ENCODE measurements at places on chromosomes 6 and 20.

DNA sequence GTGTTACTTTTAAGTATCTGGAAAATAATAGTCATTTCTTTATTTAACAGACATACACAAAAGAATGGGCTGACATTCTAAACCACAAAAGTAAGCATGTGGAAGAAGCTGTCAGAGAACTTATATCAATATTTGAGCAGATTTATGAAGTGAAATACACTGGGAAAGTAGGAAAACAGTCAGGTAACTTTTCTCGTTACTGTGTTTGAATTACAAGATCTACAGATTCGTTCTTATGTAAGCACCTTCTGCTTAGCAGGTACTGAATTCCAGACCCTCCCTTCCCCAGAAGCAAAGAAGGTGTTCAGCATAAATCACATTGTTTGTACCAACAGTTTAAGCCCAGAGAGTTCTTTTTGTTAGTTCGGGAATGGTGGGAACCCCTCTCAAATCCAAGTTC, 88.0 kb downstream of the DNAH8 start:
- no peak for DNase-seq

DNA sequence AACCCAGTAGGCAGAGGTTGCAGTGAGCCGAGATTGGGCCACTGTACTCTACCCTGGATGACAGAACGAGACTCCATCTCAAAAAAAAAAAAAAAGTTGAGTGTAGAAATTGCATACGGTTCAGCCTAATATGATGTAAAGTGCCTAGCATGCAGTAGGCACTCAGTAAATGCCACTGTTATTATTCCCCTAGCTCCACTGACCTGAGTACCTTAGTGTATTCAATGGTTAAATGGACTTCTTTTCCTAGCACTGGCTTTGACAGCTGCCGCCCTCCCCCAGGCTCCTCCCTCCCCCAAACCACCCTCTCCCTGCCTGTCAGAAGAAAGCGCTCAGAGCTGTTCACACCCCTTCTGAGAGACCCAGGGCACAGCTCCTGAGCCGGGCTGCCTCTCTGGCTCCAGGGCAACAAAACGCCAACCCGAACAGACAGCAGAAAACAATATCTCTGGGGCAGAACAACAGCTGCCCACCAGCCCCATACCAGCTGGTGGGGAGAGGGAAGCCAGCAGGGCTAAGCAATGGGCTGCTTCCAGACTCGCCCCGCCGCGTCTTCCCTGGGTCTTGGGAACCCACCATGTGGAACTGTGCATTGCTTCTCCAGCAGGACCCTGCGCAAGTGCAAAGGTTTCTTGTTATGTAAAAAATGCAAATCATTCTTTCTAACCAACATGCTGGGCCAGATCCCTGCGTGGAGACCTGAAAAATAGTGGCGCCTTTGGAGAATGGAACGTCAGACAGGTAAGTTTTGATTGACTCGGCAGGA, 4.5 kb downstream of the CPNE5 start:
- no peak for DNase-seq

DNA sequence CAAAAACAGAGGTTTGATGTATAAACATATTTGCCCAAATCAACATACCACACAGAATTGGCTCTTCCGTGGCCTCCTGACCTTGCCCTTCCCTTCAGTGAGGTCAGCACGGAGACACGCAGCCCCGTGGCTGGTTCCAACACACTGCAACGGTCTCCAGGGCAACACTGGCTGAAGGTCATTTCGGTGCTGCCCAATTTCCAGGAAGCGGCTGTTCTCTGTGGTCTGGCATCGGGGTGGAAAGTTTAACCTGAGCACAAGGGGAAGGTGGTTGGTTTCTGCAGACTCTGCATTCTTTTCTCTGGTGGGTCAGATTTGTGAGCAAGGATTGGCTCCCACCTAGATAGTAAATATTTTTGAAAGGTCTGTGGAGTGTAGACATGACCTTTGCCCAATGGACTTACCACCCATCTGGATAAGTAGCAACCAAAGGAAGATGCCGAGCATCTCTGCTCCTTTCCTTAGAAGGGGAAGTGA, 177.6 kb upstream of the PHACTR1 start:
- DNase-seq = no peak

DNA sequence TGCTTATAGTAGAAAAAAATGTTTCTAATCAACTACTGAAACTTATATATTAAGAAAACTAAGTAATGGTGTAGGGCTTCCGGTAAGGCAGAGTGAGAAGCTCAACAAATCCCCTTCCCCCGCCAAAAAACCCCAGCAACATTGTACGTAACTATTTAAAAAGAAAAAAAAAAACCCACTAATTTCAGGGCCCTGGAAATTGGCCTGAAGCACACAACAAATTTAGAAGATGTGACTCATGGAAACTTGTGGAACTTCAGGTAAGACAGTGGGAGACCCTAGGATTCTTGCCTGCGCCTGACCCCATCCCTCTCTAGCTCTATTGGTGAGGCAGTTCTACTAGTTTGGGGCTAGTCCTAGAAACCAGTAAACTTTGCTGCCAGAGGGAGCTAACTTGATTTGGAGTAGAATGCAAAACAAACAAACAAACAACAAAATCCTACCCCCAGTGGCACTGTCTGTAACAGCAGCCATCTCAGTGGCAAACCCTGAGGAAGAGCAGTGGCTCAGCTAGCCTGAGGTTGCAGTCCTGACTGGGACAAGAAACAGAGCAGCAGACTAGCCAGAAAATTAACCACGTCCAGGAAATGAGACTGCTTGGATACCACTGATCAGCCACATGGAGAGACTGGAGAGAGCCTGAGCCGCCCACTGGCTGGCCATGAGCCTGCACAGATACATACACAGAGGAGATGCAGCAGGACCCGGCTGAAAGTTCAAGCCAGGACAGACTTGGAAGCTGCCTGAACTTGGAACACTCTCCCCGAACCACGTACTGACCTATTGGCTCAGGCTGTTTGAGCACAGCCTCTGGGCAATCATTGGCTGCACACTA, 135.1 kb downstream of the TBXT start:
- DNase-seq = no peak

GRCh38 chr20:50434321-50434652, 75.9 kb upstream of the PTPN1 start:
- no peak for DNase-seq

- peak; percentile 91 for DNase-seq
Observed at GRCh38 chr6:33905071-33905609, 101.3 kb upstream of the MLN start.

GRCh38 chr6:143822584-143823024, 20.5 kb upstream of the LTV1 start:
- DNase-seq = no peak

DNA sequence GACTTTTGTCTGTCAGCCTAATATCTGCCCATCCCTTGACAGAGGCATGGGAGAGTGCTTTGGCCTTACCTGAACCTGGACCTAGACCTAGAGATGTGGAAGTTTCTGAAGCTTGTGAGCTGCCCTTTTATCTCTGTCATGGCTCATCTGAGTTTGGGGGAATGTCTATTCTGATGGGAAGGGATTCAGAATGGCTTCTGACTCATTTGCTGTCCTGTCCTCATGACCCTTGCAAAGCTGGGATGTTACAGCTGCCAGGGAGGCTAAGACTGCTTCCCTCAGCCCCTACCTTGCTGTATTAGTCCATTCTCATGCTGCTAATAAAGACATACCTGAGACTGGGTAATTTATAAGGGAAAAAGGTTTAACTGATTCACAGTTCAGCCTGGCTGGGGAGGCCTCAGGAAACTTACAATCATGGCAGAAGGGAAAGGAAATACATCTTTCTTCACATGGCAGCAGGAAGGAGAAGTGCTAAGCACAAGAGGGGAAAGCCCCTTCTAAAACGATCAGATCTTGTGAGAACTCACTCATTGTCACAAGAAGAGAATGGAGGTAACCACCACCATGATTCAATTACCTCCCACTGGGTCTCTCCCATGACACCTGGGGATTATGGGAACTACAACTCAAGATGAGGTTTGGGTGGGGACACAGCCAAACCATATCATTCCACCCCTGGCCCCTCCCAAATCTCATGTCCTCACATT, 252.2 kb downstream of the ERMARD start:
- no peak for DNase-seq

DNA sequence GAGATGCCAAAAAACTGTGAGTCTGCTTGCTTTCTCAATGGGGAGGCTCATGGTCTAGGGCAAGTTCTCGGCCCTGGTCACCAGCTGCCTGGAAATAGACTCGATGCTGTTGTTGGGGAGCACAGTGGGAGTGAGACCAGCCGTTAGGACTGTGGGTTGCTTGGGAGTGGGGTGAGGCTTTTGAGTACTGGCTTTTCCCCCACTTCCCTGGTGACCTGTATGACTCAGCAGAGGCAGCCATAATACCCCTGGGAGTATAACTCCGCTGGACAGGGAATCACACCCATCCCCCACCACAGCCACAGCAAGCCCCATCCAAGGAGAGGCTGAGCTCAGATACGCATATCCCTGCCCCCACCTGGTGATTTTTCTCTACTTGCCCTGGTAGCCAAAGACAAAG, 48.9 kb upstream of the OGFRL1 start:
- DNase-seq = no peak

GRCh38 chr20:22775671-22776139, 191.3 kb upstream of the FOXA2 start:
- DNase-seq = no peak

GRCh38 chr6:146423452-146423851, 120.2 kb upstream of the RAB32 start:
- DNase-seq = peak; percentile 58

DNA sequence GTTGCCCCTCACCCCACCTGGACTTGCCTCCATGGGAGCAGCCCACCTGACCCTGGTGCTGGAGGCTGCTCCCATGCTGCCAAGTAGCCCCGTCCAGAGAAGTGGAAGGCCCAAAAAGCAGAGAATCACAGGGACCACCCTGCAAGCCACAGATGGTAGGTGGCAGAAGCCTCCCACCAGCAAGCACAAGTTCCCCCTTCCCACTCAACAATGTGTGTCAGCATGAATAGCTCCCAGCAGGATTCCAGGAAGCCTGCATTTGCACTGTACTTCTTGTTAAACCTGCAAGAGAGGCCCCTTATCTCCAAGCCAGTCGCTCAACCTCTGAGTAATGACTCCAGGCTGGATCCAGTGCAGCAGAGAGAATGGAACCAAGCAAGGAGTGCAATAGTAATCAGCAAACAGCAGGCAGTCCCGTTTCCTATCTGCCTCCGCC, 180.8 kb upstream of the CST7 start:
- DNase-seq = no peak

GRCh38 chr6:100664274-100665040, 199.7 kb upstream of the SIM1 start:
- DNase-seq = no peak

DNA sequence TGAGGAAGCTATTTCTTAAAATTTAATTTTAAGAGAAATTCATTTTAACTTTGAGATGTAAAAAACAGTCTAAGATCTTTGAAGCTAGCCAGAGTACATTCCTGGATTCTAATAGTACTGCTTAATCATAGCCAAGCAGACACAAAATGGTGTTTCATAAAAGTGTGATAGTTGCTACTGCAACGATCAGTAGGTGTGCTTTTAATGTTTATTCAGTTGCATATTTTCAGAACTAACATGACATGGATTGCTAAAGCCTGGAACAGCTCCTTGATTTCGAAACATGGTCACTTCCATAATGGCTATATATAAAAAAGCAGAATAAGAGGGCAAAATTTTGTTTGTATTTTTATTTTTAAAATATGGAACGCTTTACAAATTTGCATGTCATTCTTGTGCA, 35.5 kb downstream of the SESN1 start:
- DNase-seq = no peak
